Stomach (tissue), 19 donors: ENCODE measurements at places on chromosomes 4 and X.

DNA sequence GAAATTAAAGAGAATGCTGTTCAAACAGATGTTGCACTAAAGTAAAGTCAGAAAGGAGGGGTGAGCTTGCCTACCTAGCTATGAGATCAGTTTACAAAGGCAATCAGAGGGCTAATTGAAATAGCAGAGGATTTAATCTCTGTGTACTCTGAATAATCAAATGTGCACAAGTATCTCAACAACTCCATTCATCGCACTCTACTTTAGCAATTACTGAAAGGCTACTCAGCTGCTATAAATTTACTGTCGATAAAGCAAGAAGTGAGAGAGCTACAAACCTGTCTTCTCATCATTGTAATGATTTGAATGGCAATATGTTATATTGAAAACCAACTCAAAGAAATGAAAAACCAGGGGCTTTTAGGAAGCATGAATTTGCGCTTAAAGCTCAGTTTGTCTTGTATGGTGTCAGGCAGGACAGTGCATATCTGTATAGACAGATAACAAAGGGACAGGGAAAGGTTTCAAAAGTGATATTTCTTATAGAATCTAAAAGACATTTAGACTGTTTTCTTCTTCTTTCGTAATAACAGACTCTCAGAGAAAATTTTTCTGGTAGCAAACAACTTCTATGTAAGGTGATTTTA, 34.8 kb downstream of the GC start:
- DNase-seq, result no peak

GRCh38 chrX:30590368-30590767, 12.8 kb upstream of the TASL start:
- no peak for DNase-seq

DNA sequence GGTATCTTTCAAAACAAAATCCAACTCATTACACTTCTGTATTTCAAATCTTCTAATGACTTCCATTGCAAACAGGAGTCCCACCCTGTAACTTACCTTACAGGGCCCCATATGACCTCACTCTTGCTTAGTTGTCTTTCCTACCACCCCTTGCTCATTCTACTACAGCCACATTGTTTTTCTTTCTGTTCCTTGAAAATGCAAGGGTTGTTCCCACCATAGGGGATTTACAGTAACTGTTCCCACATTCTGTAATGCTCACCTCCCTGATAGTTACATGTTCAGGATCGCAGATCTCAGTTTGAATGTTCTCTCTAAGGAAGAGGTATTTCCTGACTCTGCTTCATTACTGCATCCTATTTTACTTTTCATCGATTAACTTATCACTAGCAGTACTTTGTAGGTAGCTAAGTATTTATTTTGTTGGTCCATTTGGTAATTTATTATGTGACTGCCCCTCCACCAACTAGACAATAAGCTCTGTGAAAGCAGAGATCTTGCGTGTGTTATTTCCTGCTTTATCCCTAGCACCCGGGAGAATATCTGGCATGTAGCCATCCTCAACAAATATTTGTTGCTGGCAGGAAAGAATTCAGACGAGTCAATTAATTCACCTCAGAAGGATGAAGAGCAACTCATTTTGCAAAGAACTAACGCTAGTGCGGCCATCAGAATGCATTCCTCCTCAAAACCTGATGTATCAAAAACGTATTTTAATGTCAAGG, 21.4 kb downstream of the MAOB start:
- DNase-seq, result no peak

DNA sequence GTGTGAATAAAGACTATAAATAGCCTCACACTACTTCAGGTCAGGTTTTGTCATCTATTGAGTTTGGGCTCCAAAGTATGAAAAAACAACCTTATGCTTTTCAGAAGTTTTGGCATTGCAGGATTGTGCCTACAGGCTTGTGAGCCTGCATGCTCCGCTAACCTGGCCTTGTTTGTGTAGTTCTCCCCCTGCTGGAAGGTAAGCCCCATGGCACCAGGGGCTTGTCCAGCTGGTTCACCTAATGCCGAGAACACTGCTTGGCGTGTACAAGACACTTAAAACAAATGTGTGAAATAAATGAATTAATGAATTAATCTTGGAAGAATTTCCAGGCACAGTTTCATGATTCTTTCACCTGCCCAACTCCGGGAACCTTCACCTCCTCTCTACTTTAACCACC, 1.8 kb upstream of the HSD17B10 start:
- peak; percentile 74 for DNase-seq

DNA sequence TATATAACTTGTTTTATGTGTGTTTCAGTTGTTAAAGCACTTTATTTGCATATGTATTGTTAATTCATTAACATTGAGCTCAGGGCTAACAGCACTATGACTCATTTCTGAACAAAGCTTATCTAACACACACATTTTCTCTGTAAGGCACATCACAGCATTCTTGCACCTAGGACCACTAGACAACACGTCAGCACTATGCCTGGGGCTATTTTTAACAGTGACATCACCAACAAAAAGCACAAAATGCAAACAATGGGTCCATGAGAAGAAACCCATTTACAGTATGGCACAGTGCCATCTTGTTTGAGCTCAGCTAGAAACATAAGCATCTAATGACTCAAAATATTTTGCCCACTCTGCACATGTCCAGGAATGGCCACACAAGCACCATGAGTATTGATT, 124.4 kb downstream of the RELL1 start:
- DNase-seq, result no peak

DNA sequence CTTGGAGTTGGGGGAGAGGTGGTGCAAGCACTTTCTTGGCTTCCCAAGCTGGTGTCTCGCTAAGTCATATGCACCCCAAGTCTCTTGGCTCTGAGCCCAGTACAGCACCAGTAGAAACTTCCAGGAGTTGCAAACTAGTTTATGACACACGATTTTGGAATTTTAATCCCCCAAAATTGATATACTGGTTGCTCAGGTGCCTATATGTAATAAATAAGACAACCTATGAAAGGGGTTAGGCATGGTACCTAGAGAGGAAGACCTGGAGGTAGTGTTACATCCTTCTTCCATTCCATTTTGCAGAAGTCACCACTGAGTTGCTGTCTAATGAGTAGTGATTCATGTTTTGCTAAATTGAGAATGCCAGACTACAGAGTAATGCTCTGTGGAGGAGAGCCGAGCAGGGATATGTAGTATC, 4.3 kb upstream of the SLC4A4 start:
- no peak for DNase-seq

- no peak for DNase-seq
Observed at GRCh38 chr4:142406917-142407501, 439.1 kb downstream of the INPP4B start.

DNA sequence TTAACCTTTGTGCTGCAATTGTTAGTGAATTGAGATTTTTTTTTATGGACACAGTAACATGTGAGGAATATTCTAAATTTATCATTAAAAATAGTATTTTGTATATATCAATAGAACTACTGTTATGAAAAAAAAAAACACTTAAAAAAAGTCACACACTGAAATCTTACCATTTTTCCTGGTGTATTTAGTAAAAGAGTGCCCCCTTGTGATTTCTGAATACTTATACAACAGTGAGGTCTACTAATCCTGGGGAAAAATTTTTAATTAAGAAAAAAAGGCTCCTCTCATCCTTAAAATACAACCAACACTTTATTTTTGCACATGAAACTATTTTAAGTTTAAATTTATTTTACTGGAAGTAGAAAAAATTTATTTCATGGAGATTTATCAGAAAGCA, 56.4 kb upstream of the SPOCK3 start:
- DNase-seq, result peak; percentile 17

DNA sequence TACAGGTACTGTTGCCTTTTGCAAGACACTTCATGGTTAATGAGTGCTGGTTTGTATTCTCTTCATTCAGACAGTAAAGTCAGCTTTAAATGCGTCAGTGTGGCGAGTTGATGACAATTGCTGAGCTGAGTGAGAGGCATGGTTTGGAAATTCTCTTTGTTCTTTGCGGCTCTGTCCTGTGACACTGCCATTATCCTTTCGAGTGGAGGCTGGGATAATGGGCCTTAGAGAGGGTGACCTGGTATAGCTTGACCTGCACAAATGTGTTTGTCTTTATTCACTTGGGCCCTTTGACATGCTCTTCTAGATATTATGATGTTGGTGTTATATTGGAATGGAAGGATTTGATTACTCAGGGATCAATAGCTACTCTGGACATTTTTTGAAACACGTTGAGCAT, 208.5 kb upstream of the FAT1 start:
- no peak for DNase-seq

- no peak for DNase-seq
Observed at GRCh38 chr4:42440083-42440482, 42.8 kb downstream of the SHISA3 start.

- peak; percentile 64 for DNase-seq
Observed at GRCh38 chrX:123833387-123833786, 26.5 kb upstream of the XIAP start.

- peak; percentile 75 for DNase-seq
Observed at GRCh38 chr4:181566490-181566889, 676.7 kb upstream of the TENM3 start.

DNA sequence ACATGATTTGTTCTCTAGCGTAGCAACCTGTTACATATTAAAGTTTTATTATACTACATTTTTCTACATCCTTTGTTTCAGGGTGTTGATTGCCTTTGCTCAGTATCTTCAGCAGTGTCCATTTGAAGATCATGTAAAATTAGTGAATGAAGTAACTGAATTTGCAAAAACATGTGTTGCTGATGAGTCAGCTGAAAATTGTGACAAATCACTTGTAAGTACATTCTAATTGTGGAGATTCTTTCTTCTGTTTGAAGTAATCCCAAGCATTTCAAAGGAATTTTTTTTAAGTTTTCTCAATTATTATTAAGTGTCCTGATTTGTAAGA, 2.4 kb downstream of the ALB start:
- DNase-seq, result no peak

DNA sequence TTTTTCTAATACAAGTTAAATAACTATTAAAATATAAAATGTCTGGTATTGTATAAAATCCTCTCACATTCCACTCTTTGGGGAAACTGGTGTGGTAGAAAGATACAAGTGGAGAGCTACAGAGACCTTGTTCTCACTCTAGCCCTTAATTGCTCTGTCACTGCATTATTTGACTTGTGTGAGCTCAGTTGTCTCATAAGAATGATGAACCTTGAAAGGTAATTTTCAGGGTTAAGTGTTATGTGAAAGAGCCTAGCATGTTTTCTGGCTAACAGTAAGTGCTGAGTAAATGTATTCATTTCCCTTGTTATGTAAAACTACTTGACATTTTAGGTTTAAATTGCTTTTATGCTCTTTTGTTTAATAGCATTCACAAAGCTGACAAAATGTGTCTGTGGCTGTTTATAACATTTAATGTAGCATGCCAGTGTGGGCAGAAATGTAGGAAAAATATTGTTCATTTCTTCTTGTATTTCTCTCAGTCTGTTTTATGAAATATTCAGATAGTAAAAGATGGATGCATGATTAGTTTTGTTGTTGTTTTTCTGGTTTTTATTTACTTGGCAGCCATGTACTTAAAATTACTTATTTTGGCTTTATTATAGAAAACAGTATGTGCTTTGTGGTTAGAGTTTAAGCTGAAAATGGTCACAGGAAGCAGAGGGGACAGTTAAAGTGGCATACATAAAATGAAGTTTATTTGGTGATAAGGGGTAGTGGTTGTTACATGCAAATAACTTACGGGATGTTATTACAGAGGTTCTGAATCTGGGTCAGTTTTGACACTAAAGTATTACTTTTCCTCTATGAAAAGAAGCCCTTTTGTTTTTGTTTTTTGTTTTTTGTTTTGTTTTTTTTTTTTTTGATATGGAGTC, 29.2 kb downstream of the SLAIN2 start:
- no peak for DNase-seq

- no peak for DNase-seq
Observed at GRCh38 chr4:36493251-36493650, 211.8 kb downstream of the DTHD1 start.

DNA sequence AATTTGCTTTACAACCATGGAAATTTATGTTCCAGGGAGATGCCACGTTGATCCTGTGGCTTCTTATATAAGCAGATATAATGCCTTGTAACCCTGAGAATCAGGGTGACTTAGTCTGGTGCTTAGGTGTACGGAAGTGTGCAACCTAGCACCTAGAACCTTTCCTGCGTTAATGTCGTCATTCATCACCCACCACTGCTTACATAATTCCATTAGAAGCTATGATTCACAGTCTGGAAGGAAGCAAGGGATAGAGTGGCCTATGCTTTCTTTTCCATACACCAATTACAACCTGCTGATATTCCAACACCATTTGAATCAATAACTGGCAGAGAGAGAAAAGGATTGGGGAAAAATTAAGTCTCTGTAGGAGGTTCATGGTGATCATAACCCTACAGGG, 17.3 kb upstream of the CXCL8 start:
- DNase-seq, result no peak

DNA sequence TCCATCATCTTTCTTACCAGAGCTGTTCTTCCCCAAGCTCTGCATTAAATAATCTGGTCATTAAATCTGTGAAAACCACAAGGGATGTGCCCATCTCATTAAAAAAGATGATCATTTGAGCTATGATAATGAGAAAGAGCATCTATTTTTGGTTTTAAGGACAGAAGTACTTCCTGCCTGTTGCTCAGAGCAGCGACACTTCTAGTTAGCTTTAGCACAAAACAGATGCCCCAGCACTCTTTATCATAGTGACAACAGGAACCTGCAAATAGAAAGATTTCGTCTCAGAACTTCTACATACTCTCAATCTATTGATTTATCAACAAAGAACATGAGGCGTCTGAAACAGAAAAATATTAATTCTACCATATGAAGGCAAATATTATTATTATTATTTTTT, 140.1 kb downstream of the APBB2 start:
- DNase-seq, result no peak

GRCh38 chr4:2389691-2390090, 28.8 kb downstream of the ZFYVE28 start:
- no peak for DNase-seq

GRCh38 chr4:82661181-82661992, 99.6 kb upstream of the TMEM150C start:
- peak; percentile 20 for DNase-seq

DNA sequence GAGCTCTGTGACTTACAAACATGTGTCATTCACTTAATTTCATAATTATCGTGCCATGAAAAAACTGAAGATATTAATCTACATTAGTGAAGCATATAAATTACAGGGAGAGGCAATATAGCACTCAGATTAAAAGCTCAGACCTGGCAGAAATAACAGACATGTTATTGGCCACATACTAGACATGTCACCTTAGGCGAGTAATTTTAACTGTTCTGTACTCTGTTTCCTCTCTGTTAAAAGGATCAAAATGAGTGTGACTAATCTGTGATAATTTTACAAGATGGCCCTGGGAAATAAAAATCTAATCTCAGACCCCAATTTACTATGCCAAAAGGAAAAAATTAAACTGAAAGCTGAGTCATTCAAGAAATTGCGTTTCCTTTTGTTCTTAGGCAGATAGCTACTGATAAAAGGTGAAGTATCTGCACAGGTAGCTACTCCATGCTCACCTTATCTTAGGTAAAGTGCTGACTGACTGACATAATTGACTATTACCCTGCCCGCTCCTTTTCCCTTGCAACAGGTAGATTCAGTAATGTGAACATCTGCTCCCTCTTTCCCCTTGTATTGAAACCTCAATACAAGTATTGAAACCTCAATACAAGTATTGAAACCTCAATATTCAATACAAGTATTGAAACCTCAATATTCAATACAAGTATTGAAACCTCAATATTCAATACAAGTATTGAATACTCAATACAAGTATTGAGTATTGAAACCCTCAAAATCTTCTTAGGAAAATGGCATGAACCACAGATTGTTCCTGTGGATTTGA, 33.2 kb downstream of the RELL1 start:
- DNase-seq, result no peak
